ENCODE measurements at places on chromosomes 16 and 17.

DNA sequence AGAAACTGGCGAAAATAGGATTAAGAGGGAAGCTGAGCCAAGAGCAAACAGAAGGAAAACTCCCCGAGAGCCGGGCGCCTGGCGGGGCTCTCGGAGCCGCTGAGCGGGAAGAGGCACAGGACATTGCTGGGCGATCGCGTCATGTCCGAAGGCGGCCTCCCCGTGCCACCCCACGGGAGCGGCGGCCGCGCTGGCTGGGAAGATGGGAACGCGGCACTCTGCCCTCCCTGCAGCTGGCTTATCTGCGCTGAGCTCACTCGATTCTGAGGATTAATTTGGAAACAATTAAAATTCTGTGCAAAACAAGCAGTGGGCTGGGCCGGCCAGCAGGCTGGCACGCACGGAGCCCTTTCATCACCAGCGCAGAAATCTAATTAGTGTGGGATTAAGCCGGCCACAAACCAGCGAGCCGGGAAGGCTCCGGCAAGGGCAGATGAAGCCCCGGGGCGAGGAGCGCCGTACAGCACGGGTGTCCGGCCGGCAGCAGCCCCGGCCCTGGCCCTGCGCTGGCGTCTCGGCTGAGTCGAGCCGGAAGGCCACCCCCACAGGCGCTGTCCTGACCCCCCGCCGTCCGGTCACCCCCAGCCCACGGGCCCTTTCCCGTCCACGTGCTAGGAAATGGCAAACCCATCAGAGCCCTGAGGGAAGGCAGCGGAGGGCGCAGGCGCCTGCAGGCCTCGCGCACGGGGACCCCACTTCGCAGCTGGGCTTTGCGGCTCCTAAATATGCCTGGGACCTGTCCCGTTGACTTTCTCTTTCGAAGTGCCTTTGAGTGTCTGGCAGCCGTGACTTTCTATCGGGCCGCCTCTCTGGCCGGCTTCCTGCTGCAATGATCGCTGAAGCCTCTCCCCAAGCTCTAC lies 37.9 kb downstream of the SOX8 start:
- DNase-seq, result no peak

- DNase-seq, result no peak
Observed at GRCh38 chr16:5231246-5231759, 133.7 kb upstream of the EEF2KMT start.

DNA sequence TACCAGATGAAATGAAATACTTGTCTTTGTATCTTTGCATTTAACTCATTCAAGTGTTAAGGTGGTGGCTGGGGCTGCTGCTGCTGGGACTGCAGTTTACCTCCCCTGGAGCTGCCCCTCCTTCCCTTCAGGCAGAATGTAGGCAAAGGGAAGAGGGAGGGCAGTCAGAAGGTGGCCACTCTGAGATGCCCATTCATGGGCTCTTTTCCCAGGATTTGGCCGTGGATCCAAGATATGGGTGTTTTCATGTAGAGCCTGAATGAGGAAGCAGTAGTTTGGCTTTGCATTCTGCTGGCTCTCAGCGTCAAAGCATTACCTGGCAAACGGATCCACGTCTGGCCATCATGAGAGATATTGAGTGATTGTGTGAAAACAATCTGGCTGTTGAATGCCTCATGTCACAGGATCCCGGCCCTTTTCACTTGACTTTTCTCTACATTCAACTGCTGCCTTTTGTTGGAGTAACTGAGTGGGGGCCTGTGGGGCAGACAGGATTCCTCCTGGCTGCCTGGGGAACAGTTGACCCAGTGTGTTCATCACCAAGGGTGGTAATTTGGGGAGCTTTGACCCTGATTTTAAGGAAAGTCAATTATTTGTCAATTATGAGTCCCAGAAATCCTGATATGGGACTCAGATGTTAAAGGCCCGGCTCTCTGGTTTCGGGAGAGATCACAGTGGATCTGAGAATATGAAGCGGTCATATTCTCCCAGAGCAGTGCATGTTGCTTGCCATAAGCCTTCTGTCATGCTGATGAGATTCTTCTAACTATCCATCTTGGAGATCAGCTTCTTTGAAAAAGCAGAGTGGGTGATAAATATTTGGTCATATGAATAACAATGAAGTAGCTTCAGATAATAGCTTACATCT lies 236.8 kb downstream of the IRX3 start:
- DNase-seq, result no peak

- no peak for DNase-seq
Observed at GRCh38 chr17:14760212-14760611, 459.3 kb downstream of the HS3ST3B1 start.

DNA sequence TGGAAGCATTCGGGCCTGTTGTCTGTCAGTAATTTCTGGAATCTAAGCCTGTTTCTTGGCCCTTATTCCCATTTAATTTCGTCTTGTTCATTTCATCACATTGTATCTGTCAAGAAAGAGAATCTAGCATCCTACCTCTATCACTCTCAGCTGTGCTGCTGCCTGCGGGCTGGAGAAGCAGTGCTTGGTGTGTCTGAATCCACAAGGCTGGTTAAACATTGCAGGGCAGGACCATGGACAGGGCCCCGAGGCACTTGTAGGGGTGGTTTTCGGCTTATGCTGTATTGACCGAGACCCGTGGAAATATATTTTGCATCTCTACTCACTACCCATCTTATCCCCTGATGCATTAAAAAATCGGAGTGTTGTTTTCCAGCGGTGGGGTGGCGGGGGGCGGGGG lies 3.1 kb downstream of the RAB11FIP4 start:
- no peak for DNase-seq

DNA sequence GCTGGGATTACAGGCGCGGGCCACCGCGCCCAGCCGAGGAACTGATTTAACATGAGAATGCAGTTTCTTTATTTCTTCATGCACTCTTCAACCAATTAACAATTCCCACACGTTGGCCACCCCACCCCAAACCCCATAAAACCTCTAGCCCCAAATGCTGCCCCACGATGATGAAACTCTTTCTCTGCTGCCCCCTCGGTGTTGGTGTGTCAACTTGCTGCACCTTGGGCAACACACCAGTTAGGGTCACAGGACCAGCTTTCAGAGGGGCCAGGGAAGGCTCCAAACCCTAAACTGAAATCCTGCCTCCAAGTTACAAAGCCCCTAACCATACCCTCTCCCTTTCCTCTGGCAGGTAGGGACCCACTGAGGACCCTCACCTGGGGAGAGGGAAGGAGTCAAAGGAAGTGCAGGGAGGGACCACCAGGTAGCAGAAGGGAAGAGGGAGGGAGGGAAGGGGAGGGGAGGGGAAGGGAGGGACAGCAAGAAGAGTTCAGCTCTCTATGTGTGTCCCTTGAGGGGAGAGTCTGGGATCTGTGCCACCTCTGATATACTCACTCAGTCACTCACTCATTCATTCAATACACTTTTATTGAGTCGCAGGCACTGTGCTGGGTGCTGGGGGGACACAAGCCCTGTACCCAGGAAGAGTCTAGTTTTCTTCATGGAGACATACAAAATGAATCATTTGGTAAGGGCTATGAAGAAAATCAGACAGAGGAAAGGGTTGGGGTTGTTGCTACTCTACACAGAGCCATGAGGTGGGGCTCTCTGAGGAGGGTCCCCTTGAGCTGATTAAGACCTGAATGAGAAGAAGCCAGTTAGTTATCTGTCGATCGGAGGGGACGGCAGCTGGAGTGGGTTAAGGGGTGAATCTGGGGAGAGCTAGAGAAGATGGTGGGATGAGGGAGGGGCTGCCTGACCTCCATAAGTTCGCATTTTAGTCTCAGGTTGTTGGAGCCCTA lies 3.9 kb downstream of the PLXDC1 start:
- DNase-seq, result no peak

GRCh38 chr17:6755731-6756184 lies at the start of gene XAF1:
TSS of gene XAF1 (plus strand) at chr17:6756046. CDS start at chr17:6756079, 33 bp downstream.
- no peak for DNase-seq
